ENCODE measurements at places on chromosomes 2 and 18. TPM values are rescaled to one million over a fixed set of nuclear protein-coding genes. Genes with fewer than 3 reads are reported as not detected.

- no peak for DNase-seq
Observed at GRCh38 chr2:201854221-201854801, 48.0 kb downstream of the CDK15 start.

GRCh38 chr2:128361376-128362131, 42.9 kb upstream of the HS6ST1 start:
- DNase-seq = peak; percentile 17

GORASP2 gene
- 64.6 TPM for total RNA-seq

PFN4 gene
- total RNA-seq = not detected

IL1F10 gene
- not detected for total RNA-seq

Measured in upper lobe of left lung (tissue), 6 donors.